NCI-H1694 (cell line): ENCODE measurements at places on chromosomes 7 and 10.

DNA sequence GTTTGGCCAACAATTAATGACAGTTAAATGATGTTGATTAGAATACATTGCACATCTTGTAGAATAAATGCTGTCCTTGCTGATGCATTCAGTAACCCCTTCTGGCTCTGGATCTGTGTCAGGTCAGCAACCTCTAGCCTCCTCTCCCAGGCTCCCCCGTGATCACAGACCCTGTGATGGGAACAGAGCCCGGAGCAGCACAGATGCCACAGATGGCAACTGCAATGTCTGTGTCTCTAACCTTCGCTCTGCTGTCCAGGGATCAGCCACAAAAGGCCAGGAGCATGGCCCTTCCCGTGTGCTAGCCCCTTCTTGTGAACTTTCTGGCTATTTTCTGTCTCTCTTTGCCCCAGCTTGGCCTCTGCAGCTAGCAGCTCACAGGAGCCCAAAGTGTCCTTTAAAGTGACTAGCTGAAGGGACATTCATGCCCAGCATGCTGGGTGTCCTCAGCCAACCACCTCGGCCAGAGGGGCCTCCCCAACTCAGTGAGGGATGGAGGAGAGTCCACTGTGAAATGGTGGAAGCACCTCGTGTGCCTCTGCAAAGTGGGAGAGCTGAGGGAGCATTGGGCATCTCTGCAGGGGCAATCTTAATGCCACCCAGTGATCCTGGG is 167.0 kb upstream of the TCERG1L start:
- DNase-seq, result no peak

- no peak for DNase-seq
Measured at GRCh38 chr7:55992346-55992745, 28.0 kb downstream of the NIPSNAP2 start.

GRCh38 chr7:50594136-50594535 is 28.9 kb upstream of the DDC start:
- no peak for DNase-seq

DNA sequence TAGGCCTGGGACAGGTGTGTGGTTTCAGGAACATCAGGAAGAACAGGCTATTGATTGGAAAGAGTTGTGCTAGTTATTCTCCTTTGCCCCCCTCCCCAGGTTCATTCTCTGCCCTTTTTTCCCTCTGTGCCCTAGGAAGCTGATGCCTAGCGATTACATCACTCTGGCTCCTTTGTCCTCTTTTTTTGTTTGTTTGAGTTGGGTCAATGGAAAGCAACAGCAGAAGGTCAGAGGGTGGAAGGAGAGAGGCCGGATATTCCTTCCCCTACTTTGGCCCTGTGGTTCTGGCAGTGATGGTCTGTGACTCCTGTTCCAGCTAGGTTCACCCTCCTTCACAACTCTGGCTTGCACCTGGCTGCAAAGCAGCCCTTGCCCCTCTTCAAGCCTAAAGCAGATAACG is 18.9 kb downstream of the LOXL4 start:
- no peak for DNase-seq

DNA sequence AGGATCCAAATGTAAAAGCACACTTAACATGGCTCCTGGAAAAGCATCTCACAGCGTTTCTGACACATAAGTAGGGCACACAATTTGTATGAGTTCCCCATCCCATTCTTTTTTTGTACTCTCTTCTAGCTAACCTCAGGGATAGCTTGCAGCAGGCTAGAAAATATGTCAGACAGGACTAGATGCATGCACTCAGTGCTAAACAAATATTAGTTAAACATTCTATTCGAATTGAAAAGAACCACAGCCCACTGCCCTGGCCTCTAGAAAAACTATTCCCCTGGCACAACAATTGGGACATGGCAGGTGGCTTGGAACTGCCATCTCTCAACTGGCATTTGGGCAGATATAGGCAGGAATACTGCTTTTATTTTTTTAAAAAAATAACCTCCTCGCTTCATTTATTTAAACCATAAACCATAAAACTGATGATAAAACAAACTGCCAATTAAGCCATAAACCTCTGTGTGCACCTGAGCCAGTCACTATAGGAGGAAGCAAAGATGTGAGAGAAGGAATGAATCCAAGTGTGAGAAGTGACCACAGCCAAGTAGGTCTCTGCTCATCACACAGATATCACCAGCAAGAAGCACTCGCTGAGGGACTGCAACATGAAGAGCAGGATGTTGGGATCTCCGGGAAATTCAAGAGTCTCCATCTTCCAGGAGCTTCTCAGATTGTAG is 394.1 kb downstream of the NEBL start:
- no peak for DNase-seq

- no peak for DNase-seq
Measured at GRCh38 chr10:90993340-90993739, 72.5 kb upstream of the ANKRD1 start.

DNA sequence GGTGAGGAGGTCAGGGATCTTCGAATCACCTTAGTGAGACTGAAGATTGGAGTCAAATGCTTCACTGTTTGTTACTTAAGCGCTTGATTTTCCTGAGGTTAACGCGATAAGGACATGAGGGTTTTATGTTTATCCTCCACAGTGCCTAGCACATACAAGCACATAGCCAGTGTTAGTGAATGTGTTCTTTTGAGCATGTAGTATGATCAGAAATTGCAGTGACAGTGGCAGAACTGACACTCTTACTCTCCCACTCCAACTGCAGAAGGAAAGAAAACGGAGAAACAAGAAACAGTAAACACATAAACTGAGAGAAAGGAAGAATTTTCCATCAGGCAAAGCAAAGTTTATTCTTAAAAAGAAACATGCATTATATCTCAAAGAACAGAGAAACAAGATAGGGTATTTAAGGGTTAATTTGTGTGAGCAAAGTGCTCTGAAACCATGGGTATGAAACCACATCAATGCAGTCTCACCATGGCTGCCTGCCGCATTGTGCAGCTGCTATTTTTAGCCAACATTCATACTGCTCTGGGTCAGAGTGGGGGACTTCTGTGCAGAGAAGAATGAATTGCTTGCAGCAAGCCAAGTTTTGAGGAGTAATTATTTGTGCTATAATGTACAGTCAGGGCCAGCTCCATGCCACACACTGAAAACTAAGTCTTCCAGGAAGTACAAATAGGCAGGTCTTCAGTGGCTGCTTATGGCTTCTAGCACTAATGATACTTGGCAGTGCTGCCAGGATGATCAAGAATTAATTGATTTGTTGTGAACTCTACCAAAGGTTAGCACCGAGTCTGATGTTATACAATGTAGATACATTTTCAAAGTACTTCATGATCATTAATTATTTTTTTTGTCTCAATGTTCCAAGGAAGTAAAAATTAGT is 152.0 kb downstream of the MACC1 start:
- no peak for DNase-seq

DNA sequence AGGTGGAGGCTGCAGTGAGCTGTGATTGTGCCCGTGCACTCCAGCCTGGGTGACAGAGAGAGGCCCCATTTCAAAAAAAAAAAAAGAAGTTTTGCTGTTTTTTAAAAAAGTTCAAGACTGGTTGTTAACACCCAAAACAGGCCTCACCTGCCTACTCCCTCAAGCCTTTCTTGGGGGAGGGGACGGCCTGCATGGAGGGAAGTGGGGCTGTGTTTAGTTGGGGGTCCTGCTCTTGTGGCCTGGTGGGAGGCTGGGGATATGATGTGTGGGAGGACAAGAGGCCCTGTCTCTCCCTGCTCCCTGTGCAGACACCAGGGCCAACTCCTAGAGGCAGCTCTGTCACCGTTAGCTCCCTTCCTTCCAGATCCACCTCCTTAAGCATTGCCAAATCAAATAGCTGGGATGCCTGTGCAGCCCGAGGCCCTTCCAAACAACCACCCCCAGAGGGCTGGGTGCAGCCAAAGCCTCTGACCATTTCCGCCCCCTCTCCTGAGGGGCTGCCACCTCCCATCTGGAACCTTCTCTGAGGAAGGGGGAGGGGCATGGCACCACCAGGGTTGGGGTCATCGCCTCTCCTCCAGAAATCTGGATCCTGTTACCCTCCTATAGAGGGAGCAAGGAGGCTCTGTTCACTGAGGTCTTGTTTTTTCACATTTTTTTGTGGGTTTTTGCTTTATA is 32.9 kb upstream of the ANKRD2 start:
- no peak for DNase-seq

DNA sequence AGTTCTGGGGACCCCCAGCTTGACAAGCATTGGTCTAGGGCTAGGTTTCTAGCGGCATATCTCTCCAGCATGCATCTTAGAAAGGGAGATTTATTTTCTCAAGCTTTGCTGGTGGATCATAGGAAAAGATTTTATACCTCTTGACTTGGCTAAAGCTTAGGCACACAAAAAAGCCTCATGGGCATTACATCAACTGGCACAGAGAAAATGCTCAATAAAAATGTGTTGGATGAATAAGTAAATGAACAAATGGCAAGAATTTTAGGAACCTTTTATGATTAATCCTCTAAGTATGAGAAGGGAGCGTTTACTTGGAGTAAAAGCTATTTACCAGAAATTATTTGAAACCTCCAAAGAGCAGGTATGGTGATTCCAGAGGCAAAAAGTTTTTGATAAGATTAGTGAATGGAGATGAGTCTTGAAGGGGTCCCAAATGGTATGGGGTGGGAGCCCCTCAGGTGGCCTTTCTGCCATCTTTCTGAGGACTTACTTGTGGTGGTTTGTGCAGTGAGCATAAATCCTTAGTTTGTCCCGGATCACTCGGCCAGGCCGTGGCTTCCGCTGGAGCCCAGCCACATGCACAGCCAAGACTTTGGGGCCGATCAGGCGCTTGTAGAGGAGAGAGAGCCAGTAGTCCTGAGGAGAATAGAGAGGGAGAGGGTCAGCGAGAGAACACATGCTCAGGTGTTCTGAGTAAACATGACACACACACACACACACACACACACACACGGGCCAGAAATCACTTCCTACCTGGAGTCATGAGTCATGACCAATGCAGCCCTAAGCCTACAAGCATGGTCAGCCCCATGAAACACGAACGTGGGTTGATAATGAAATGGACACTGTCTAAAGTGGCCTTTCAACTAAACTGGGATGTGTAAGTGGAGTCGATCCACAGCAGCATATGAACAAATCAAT is 43.1 kb upstream of the HPS1 start:
- DNase-seq, result no peak

DNA sequence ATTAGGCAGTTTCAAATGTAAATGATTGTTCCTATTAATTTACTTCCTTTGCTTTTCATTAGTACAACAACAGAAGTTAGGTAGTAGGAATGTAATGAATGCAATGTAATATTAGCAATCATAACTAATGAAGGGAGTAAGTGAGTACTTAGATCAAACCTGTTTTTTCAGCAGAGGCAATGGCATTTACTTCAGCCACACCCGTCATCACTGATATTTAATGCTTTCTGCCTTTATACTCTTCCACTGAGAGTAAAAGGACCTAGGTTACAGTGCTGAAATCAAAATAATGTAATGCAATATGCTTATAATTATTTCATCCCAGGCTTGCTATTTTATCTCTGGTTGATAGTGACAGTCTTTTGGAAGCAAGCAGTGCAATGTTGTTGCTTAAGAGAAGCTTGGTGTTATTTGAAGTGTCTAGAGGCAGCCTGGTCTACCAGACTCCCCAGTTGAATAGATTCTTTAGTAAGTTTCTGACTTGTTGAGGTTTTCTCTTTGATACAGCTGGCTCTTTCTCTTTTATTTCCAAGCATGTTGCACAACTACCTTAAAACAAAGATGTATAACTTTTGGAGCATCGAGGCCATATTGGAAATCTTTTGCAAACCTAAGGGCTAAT is 149.4 kb downstream of the RNLS start:
- DNase-seq, result no peak

DNA sequence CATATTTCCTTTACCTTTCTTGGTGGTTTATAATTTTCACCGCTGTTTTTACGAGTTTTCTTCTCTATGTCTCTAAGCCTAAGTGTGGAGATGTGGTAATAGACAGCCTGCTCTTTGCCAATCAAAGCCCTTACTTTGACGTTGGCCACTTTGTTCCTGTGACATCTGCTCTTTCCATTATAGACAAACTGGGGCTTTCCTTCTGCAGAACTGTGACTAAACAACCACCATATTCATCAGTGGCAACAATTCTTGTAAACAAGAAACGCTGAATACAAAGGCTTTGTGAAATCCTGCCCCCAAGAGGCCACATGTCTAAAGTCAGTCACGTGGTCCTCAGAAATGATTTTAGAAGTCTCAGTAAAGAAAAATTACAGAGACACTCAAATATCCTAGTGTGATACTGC is 59.6 kb upstream of the CAPZA2 start:
- DNase-seq, result peak; percentile 35

DNA sequence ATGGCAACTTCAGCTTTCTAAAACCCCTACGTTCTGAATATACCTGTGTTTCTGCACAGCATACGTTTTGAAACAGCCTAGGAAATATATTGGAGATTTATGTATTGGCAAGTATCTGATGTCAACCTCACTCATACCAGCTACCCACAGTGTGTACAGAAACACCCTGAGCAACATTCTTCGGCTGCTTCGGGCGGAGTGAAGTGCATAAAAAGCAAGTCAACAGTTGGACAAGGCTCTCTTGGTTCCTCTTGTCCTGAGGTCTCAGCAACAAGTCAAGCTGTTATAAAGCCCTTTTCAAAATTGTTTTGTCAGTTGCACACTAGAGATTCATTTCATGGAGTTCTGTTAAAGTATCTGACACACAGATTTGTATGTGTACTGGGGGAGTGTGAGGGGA is 40.0 kb upstream of the PAPSS2 start:
- no peak for DNase-seq

- no peak for DNase-seq
Measured at GRCh38 chr10:21114683-21115082, 217.6 kb upstream of the NEBL start.

- DNase-seq, result no peak
Measured at GRCh38 chr7:44960011-44960580, 18.7 kb downstream of the MYO1G start.

GRCh38 chr7:103922407-103922806 is 67.1 kb downstream of the RELN start:
- DNase-seq, result no peak

DNA sequence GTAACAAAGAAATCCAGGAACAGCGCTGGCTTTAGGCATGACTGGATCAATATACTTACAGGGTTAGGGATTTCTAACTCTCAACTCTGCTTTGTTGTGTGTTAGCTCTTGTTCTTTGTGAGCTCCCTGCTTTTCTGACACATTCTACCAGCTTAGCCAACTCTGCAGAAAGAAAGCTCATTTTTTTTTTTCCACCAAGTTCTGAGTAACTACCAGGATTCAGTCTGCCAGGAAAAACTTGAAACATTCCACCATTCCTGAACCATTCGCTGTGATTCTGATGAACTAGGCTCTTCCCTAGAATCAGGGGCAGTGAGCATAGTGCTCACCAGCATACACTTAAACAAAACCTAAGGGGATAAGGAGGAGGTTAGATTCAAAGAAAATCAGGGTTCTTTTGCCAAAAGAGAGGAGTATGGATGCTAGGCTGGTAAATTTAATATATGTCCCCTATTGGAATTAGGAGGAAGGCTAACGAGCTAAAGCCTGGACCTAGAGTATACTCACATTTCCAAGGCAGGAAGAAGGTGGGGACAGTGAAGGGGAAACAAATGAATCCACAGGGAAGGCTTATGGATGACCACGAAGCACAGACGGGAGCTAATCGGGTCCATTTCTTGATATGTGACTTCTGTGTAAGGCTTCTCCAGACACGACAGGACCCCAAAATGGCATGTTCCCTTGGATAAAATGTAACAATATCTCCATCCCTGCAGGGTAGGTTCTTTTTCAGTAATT is 183.4 kb downstream of the PRKG1 start:
- no peak for DNase-seq

- no peak for DNase-seq
Measured at GRCh38 chr10:119522747-119523426, 19.6 kb downstream of the RGS10 start.
